ENCODE measurements at places on chromosomes 6 and 20.

GRCh38 chr6:159701413-159701999 lies 8.5 kb upstream of the SOD2 start:
- peak; percentile 95 for DNase-seq

DNA sequence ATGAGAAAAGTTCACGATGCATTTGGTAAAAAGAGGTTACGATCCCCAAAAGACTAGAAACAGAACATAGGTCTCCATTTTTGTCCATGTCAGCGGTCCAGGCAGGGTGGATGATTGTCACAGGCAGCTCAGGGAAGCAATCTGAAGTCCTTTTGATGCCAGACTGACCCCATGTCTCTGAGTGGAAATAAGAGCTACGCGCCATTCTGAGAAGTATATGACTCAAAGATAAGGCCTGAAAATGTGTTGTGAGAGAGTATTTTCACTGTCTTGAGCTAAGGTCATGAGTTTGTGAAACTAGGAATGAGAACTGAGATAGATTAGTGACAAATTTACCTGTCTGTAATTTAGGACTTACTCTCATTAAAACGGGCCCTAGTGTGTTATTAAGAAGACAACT lies 69.5 kb downstream of the LYRM4 start:
- DNase-seq, result no peak

DNA sequence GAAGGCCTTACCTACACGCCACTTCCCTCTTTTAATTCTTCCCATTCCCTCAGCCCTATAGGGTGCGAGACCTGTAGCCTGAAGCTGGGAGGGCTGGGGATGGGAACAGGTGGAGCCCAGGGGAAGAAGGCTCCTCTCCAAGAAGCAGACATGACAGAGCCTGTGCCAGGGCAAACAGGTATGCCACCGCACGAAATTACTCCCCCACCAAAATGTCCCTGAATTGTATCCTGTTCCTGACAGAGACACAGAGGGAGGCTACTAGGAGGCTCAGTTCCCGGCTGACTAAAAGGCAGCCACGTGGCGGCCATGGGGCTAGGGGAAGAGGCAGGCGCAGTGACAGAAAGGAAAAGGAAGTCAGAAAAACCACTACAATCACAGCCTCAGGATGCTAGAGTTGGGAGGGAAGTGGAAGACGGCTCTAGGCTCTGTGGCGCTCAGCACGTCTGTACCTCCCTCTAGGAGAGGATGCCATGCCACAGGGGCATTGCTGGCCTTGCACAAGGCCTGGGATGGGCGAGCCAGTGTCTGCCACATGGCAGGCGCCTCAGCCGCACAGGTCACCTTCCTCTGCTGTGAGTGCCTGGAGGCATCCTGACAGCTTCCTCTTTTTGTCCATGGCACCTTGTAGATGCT lies 27.7 kb downstream of the TFEB start:
- DNase-seq, result no peak

GRCh38 chr20:53930651-53931504 lies 139.5 kb downstream of the BCAS1 start:
- DNase-seq, result peak; percentile 38

DNA sequence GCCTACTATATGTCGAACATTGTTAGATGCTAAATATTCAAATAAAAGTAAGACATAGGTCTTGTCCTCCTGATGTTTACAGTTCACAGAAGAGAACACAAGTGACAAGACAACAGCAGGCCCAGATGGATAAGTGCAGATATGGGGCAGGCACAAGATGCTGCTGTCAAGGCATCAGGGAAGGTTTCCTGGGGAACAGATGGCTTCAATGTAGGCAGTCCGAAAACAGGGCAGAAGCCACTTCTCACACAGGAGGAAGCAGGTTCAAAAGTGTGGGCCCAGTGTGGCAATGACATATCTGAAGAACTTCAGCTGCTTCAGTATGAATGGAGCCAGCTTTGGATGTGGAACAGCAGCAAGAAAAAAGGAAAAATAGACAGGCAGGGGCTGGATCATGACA lies 32.5 kb downstream of the HLA-DPB1 start:
- DNase-seq, result no peak

GRCh38 chr6:20997143-20997769 lies 463.0 kb downstream of the CDKAL1 start:
- no peak for DNase-seq

DNA sequence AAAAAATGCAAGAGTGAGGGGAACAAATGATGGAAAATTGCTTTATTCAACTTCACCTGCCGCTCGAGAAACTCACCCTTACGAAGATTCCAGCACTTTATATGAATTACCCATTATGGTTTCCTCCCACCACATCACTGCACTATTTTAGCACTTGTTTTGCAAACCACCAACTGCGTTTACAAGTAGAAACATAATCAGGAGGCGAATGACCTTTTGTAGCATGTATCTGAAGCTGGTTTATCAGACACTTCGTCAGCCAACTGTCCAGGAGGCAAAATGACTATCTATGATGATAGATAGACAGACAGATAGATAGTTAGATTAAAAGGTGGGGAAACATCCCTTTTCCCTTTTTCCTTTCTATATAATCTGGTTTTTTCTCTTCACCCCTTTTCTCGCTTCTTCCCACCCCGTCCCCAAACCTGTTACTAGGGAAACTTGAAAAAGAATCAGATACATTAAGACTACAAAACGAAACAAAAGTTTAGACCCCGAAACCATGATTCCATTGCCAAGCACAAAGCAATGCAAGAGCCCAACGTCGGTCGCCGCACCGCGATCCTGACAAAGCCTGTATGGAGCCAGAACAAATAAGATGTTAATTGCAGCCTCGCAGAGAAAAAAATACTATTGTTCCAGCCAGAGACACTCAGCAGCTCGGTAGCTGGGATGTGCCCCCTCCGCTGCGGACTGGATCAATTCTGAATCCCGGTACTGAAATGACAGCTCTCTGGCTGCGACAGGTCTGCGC lies 933 bp upstream of the ADGRB3 start:
- no peak for DNase-seq

- peak; percentile 51 for DNase-seq
Measured at GRCh38 chr6:85923013-85923430, 280.3 kb upstream of the SYNCRIP start.
